ENCODE measurements at places on chromosomes 2 and 18.
A peak's percentile ranks its signal among the peaks of the same experiment; 100 is the strongest.

- no peak for DNase-seq
Measured at GRCh38 chr18:46607926-46608325, 49.1 kb downstream of the LOXHD1 start.

DNA sequence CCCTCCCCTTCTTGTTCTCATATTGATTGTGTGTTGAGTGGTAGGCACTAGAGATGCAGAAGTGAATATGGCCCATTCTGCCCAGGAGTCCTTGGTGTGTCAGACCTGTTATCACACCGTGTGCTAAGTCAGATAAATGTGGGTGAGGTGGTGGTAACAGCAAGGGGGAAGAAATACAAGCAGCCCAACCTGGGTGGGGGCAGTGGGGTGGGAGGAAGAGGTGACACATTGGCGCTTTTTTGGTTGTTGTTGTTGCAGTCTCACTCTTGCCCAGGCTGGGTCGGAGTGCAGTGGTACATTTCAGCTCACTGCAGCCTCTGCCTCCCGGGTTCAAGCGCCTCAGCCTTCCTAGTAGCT is 12.8 kb downstream of the B3GNT2 start:
- DNase-seq = no peak

GRCh38 chr2:191030521-191031154 is 16.7 kb upstream of the STAT1 start:
- DNase-seq = peak; percentile 59

- DNase-seq = no peak
Measured at GRCh38 chr2:59779571-59779970, 773.9 kb downstream of the BCL11A start.

GRCh38 chr18:43170586-43170985 is 55.1 kb upstream of the RIT2 start:
- no peak for DNase-seq

DNA sequence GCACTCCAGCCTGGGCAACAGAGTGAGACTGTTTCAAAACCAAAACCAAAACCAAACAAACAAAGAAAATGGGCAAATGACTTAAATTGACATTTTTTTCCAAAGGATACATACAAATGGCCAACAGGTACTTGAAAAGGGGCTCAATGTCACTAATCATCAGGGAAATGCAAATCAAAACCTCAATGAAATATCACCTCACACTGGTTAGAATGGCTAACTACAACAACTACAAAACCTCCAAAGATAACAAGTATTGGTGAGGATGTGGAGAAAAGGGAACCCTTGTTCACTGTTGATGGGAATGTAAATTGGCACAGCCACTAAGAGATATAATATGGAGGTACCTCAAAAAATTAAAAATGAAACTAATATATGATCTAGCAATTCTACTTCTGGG is 213.2 kb upstream of the HS6ST1 start:
- DNase-seq = no peak

DNA sequence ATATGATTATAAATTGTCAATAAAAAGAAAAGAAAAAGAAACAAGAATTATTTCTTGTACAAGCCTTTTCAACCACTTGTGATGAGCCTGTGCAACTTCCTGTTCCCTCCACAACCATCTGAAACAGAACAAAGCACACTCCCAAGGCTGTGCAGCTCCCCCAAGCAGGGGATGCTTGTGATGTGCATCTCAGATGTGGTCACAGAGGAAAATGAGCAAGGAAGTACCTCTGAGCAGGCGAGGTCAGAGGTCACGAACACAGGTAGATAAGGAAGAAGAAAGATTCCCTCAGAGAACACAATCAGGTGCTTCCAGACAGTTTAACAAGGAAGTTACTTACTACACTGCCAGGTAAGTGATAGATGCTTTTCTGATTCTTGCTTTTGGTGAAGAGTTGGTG is 274.8 kb upstream of the SLC39A10 start:
- no peak for DNase-seq

DNA sequence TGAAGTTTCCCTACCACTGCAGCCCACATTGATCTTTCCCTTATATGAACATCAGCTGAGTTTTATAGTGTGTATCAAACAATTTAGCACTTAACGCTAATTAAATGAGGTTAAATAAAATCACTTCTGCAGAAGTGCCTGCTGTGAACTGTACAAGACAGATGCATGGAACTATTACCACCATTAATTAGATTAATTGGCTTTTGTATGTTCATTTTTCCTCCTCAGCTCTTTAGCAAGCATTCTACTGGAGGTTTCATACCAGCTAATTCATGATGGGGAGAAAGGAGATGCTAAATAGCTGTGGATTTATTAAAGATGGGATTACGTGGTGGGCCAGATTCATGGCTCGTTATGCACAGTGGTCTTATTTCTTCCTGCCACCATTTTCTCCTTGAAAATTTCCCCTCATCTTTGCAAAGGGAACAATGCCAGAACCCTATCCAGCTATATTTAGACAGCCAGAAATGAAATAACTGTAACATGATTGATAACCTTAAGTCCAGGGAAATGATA is 96.7 kb downstream of the CNTNAP5 start:
- DNase-seq = no peak

GRCh38 chr2:164826293-164827243 is 15.1 kb downstream of the COBLL1 start:
- DNase-seq = peak; percentile 64

GRCh38 chr2:195656161-195656858 is 716 bp upstream of the SLC39A10 start:
- peak; percentile 72 for DNase-seq

GRCh38 chr2:132448771-132449170 is 32.2 kb downstream of the GPR39 start:
- peak; percentile 55 for DNase-seq

DNA sequence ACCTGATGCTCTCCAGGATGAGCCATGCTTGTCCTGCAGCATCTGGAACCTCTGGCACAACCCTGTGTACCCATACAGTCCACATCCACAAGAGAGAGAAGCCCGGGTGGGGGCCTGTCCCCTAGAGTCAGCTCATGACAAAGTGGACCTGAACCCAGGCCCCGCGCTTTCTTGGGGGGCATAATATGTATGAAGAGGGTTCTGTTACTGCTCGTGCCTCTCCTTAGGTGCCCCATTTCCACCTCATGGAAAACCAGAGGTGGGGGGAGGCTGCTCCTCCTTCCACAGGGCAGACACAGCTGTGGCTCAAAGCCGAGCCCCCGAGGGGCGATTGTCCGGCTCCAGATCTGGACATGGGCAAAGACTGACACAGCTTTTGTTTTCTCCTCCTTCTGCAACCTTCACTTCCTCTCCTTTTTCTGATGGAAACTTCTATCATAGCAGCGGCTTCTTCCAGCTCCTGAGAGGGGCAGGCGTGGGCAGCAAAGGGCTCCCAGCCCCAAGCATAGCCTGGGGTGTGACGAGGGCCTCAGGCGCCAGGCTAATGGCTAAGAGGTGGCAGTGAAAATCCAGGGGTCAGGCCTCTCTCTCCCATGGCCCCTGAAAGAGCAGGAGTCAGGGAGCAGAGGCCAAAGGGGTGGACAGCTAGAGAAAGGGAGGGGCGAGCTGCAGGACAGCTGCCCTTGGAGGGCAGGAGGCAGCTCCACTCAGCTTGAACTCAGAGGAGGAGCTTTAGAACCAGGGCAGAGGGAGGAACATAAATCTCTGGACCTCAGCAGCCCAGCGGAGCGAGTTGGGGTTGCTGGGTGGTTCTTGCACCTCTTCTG is 155.5 kb downstream of the ZFP36L2 start:
- DNase-seq = no peak

GRCh38 chr18:12011957-12012549 is 30.7 kb downstream of the IMPA2 start:
- DNase-seq = peak; percentile 20

DNA sequence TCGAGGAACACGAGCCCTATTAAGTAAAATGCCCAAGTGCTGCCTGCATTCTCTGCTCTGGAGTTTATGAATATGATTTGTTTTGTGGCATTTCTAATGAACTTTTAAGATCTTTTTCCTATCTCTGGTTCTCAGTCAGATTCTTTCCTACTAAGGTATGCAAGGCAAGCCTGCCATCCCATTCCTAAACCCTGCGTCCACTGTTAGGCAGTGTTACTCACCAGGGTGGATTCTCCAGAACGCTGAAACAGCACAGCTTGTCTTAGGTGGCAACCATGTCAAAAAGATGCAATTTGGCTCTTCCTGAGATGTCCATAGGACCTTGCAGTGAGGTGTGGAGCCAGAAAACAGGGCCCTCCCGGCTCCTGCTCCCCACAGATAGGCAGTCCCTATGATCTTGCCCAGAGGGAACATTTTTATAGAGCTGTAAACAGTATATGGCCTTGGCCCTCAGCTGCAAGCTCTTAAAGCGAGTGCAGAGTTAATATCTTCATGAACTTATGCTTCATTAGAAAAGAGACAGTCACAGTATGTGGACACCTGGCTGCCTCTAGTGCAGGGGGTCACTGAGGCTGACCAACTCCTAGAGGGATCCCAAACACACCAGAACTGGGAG is 84.4 kb downstream of the TPGS2 start:
- no peak for DNase-seq

DNA sequence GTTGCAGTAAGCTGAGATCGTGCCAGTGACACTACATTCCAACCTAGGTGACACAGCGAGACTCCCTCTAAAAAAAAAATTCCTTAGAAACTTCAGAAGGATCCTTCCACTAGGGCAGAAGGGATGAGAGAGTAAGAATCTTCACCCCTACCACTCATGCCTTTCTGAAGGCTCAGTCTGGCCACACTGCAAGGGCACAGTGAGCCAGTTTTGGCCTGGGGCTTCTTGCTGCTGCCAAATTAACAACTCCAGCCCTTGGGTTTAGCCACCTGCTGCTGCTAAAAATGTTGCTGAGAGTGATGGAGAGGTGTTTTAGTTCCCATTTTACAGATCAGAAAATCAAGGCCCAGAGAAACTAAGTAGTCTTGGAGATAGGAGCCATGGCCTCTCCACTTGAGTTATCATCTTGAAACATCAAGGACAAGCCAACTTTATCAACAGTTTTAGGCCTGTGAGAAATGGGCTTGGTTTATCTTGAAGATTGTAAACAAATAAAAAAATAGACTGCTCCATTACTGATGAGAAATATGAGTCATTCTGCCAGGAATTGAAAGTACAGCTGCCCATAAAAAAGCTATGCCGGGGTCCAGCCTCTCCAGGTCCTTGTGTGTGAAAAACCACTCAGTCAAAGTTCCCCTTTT is 31.9 kb upstream of the CASP8 start:
- DNase-seq = no peak

DNA sequence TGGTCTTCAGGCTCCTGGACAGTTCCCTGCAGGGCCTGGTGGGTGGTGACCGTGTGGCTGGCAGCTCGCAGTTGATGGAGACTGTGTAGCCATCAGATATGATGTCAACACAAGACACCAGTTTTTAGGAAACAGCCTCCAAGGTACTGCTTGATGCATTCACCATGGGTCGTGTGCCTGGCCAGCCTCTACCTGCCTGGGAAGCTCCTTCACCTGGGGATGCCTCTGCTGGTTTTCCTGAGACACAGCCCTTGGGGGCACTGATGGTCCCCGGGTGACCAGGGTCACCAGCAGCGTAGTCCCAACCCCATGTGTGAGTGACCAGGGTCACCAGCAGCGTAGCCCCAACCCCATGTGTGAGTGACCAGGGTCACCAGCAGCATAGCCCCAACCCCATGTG is 33.6 kb upstream of the KCNG2 start:
- DNase-seq = no peak

DNA sequence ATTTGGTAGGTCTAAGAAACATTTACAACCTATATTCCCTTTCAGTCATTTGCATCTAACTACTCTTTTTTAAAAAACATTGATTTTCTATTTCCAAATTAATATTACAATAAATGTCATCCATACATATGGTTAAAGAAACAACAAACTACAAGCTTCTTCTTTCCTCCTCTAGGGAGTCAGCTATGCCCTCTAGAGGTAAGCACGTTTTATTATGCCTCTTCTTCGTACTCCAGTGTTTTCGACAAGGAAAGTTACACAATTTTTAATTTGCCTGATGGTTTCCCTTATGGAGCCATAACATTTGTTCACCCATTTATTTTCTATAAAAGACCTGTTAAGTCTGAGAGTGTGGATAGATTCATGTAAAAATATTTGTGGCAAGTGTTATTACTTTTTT is 183.4 kb upstream of the CDH7 start:
- peak; percentile 43 for DNase-seq

- DNase-seq = no peak
Measured at GRCh38 chr18:59573962-59574361, 123.3 kb downstream of the CCBE1 start.

DNA sequence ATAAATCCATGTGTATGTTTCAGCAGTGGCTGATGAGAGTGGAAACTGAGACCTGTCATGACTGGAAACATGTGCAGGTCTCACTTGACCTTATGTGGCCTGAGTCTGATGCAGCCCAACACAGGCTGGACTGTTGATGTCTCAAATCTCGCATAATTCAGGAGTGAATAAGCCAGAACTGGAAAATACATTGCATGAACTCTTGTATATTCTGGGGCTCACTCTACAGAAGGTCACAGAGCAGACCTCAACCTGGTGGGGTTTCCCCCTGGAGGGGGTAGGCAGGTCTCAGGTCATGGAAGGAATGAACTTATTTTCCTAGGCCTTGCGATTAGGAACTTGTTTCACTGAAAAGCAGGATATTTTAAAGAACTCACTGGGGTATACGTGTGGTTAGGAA is 146.3 kb upstream of the THUMPD2 start:
- DNase-seq = no peak

GRCh38 chr2:197378494-197379307 is 56.1 kb downstream of the SF3B1 start:
- DNase-seq = peak; percentile 74

- DNase-seq = no peak
Measured at GRCh38 chr2:61439241-61440002, 31.5 kb downstream of the USP34 start.

DNA sequence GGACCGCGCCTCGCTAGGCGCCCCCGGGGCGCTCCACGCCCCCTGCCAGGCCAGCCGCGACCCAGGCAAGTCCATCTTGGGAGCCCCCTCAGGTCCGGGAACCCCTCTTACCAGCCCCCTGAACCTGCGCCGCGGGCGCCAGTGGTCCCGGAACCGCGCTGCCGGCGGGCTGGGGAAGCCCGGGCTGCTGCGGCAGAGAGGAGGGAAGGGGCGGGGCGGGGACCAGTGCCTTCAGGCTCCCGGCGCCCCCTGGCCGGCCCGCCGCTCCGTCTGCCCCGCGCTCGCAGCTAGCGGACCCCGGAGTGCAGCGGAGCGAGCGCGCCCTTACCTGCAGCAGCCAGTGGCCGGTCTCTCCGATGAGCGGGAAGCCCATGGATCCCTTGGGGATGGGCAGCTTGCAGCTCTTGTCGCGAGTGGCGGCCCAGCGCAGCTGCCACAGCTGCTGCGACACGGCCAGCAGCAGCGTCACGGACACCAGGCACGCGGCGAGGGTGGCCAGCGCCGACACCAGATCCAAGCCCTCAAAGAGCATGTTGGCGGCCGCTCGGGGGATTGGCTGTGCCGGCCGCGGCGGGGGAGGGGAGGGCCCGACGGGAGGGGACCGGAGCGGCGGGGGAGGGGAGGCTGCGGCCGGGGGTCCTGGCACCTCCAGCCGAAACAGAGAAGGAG is at the start of gene CYP26B1:
Gene CYP26B1, minus strand, starts transcription at position 560 of the 669 bp plus-strand sequence. Its CDS starts 28 bp downstream, at position 532.
- no peak for DNase-seq

GRCh38 chr2:3664925-3665324 is 6.9 kb downstream of the ALLC start:
- DNase-seq = no peak

- DNase-seq = no peak
Measured at GRCh38 chr2:238264072-238264460, 24.2 kb upstream of the HES6 start.
